ENCODE measurements at places on chromosomes 1 and 21. TPM values are rescaled to one million over a fixed set of nuclear protein-coding genes. Genes with fewer than 3 reads are reported as not detected.
A peak's percentile ranks its signal among the peaks of the same experiment; 100 is the strongest.

GRCh38 chr1:153568367-153569099 is 2.9 kb upstream of the S100A2 start:
- peak overlapping the region; percentile 98 for H3K27ac ChIP-seq
- peak; percentile 94 for DNase-seq
- peaks cover 67% of the 10 kb centered on the region for H3K4me1 ChIP-seq
- no peaks in the 10 kb centered on the region for H3K36me3 ChIP-seq
- no peak overlapping the region for H3K4me3 ChIP-seq

- H3K36me3 ChIP-seq: no peaks in the 10 kb centered on the region
- no peak overlapping the region for H3K4me3 ChIP-seq
- H3K27me3 ChIP-seq: no peaks in the 10 kb centered on the region
- H3K4me1 ChIP-seq: no peaks in the 10 kb centered on the region
Observed at GRCh38 chr1:241675983-241676382, 23.9 kb downstream of the WDR64 start.

- no peaks in the 10 kb centered on the region for H3K36me3 ChIP-seq
- H3K27ac ChIP-seq: no peak overlapping the region
- no peak overlapping the region for H3K4me3 ChIP-seq
- H3K4me1 ChIP-seq: 0 out of 2 replicates have a peak, but pooled peaks cover 6% of the 10 kb centered on the region
- no peak for DNase-seq
Observed at GRCh38 chr1:174266476-174266875, 107.2 kb downstream of the RABGAP1L start.

- H3K4me1 ChIP-seq: no peaks in the 10 kb centered on the region
- no peaks in the 10 kb centered on the region for H3K36me3 ChIP-seq
- H3K27ac ChIP-seq: no peak overlapping the region
- H3K27me3 ChIP-seq: no peaks in the 10 kb centered on the region
- peak; percentile 57 for DNase-seq
Observed at GRCh38 chr1:51192213-51192843, 43.7 kb upstream of the RNF11 start.

PLA2G4A gene
- total RNA-seq: 3.4 TPM

- no peaks in the 10 kb centered on the region for H3K4me1 ChIP-seq
- H3K4me3 ChIP-seq: no peak overlapping the region
- H3K27me3 ChIP-seq: no peaks in the 10 kb centered on the region
- no peak overlapping the region for H3K27ac ChIP-seq
- no peak for DNase-seq
Observed at GRCh38 chr21:21236996-21237395, 238.8 kb downstream of the NCAM2 start.

GRCh38 chr1:119394085-119394484 is 20.9 kb upstream of the HSD3B2 start:
- H3K36me3 ChIP-seq: no peaks in the 10 kb centered on the region
- no peak for DNase-seq
- H3K27ac ChIP-seq: no peak overlapping the region
- no peaks in the 10 kb centered on the region for H3K27me3 ChIP-seq
- peaks cover 10% of the 10 kb centered on the region for H3K4me1 ChIP-seq
- H3K4me3 ChIP-seq: no peak overlapping the region

DNA sequence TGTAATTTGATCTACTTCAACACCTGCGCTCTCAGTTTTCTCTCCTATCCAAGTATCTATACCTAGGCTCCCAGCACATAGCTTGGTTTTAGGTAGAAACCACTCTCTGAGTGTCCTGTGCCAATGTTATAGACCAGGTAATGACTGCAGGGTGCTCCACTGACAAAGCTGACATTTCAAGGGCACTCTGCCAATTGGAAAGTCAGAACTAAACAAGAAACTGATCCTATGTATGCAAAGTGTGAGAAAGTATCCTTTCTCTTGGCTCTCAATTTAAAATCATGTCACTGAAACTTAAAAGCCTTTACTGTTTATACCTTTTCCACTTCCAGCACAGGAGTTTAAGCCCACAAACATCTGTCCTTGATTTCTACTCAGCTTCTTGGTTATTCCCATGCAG is 45.0 kb upstream of the AIM2 start:
- no peak overlapping the region for H3K4me3 ChIP-seq
- H3K27ac ChIP-seq: no peak overlapping the region
- no peaks in the 10 kb centered on the region for H3K27me3 ChIP-seq
- H3K4me1 ChIP-seq: no peaks in the 10 kb centered on the region
- H3K36me3 ChIP-seq: no peaks in the 10 kb centered on the region

DNA sequence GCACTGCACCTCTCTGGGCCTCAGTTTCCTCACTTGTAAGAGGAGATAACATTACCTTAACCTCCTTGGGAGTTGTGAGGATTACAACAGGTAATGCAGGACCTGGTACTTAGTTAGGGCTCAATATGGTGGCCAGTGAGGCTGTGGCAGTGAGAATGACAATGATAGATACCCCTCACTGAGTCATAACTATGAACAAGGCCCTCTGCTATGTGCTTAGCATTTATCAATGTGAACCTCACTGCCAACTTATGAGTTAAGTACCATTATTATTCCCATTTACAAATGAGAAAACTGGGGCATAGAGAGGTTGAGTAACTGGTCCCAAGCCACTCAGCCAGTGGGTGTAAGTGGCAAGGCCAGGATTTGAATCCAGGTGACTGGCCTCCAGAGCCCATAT is 64.4 kb downstream of the HMGB4 start:
- H3K27me3 ChIP-seq: no peaks in the 10 kb centered on the region
- no peaks in the 10 kb centered on the region for H3K36me3 ChIP-seq
- H3K27ac ChIP-seq: no peak overlapping the region
